ENCODE measurements at places on chromosomes 2 and 18. TPM values are rescaled to one million over a fixed set of nuclear protein-coding genes. Genes with fewer than 3 reads are reported as not detected.

Gene NT5C1B
- not detected for polyA plus RNA-seq

Gene AGAP1
- 8.0 TPM for polyA plus RNA-seq

Gene SNED1
- polyA plus RNA-seq: 0.03 TPM

Gene NTSR2
- not detected for polyA plus RNA-seq

Gene TSPYL6
- polyA plus RNA-seq: 6.2 TPM

Gene MATN3
- polyA plus RNA-seq: not detected

DNA sequence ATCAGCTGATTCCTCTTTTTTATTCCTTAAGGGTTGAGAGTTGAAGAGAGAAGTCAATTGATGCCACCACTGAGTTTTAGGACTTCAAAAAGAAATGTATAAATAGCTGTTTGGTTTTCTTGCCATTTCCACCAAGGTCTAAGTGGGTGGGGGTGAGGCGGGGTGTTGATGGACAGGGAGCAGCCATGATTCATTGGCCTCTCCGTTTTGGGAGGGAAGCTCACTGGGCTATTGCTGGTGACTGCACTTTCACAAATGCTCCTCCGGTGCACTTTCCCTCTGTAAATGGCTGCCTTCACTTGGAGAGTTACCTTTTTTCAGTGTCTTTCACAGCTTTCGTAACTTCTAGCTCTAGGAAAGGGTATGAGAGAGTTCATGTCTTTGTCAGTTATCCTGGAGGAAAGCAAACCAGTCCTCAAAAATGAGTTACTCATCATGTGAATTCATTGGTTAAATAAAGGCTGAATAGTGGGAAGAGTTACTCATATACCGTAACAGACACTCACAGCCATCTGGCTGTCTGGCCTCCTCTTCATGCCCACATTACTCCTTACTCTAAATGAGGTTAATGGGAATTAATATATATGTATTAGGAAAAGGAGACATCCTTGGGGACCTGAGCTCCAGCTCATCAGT is 17.4 kb upstream of the CTAGE1 start:
- no peak for DNase-seq

DNA sequence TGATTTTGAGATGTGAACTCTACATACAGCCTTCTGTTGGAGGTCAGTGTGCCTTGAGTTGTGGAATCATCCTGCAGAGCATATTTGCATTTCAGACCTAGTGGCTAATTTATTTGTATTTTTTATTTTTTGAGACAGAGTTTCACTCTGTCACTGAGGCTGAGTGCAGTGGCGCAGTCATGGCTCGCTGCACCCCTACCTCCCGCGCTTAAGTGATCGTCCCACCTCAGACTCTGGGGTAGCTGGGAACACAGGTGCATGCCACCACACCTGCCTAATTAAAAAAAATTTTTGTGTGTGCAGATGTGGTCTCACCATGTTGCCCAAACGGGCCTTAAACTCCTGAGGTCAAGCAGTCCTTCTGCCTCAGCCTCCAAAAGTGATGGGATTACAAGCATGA is 104.4 kb downstream of the ASXL3 start:
- no peak for DNase-seq

- no peak for DNase-seq
Observed at GRCh38 chr2:44450806-44451205, 89.1 kb downstream of the CAMKMT start.

DNA sequence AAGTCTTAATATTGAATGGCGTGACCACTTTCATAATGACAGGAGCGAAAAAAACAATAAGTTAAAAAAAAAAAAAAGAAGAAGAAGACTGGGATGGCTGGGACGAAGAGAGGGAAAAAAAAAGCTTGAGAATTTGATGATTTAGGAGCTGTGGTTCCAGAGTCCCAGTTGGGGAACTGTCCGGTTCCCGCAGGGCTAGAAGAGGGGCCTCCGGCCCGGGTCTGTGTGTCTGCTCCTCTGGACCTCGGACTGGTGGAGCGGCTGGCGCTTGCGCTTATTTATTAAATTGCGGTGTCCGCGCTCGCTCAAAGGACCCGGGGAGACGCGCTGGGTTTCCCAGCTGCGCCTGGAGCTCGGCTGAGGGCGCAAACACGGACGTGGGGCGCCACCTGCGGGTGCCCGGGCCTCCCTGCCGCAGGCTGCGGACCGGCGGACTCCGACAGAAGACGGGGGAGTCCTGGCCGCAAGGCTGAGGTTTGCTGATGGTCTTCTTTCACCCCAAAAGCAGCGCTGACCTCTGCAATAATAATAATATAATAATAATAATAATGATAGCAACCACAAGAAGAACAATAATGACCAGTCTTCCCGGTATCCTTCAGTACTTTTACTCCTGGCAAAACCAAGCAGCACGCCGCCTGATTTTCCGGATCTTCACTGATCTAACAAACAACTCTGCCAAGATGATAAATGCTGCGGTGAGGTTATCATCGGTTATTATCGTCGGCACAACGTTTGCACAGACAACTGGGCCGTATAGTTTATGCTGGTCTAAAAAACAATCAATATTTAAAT is at the start of gene CBLN2:
CBLN2 (minus strand) TSS at position 251 of the 795 bp plus-strand sequence. CDS start 2,182 bp downstream, outside the sequence.
- peak; percentile 31 for DNase-seq

DNA sequence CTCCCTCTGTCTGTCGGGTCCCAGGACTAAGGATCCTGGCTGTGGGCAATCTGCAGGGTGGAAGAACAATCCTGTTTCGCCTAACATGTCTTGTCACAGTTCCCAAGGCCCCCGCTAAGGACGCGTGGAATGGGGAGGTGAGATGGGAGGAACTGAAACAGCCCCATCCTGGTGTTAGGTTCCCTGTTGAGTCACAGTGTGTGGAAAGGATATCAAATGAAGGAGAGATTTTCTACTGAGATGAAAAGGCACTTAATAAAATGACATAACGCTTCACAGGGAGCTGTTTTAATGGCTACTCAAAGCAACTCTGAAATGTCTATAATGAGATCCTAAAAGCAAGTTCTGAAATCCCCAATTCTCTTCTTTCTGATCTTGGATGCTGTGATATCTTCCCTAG is 52.5 kb downstream of the RAB31 start:
- DNase-seq: no peak

DNA sequence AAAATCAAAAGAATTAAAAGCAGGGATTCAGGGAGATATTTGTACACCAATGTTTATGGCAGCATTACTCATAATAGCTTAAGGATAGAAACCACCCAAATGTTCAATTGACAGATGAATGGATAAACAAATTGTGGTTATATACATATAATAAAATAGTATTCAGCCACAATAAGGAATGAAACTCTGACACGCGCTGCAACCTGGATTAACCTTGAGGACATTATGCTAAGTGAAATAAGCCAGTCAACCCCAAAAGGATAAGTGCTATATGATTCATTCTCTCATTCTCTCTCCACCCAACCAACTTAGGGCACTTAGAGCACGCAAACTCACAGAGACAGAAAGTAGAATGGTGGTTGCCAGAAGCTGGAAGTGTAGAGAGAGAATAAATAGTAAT is 216.8 kb upstream of the SLC14A2 start:
- no peak for DNase-seq

- DNase-seq: no peak
Observed at GRCh38 chr2:54722641-54723040, 821 bp upstream of the EML6 start.

DNA sequence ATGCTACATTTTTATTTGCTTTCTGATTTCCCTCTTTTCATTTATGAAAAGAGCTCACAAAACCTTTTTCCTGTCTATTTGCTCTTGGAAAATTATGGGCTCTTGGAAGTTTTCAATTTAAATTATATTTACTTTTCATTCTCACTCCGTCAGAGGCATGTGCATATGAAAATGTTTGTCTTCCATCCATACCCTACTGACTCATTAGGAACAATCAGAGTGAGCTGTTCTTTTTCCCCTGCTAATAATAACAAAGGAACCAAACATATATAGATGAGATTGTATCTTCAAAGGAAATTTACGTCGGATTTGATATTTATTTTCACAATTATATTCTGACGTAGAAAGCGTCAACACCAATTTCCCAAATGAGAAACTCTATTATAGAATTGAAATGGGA is 1101.2 kb downstream of the TSN start:
- DNase-seq: no peak

- no peak for DNase-seq
Observed at GRCh38 chr2:240869109-240869955, 708 bp downstream of the AGXT start.

DNA sequence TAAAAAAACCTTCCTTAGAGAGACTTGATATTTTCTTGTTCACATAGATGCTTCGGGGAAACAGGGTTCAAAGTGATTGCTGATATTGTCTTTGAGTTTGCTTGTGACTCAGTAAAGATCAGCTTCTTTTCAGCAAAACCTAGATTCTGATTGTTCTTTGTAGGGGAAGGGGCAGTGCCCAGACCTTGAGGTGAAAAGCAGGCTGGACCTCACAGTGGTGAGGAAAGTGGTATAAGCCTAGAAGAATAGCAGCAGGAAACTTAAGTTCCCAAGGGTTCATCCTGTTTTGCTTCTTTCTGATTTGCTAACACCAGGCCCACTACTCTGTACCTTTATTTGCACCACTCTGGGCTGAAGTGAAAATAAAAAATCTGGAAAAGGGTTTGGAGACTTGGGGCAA is 20.9 kb downstream of the UBXN4 start:
- no peak for DNase-seq

DNA sequence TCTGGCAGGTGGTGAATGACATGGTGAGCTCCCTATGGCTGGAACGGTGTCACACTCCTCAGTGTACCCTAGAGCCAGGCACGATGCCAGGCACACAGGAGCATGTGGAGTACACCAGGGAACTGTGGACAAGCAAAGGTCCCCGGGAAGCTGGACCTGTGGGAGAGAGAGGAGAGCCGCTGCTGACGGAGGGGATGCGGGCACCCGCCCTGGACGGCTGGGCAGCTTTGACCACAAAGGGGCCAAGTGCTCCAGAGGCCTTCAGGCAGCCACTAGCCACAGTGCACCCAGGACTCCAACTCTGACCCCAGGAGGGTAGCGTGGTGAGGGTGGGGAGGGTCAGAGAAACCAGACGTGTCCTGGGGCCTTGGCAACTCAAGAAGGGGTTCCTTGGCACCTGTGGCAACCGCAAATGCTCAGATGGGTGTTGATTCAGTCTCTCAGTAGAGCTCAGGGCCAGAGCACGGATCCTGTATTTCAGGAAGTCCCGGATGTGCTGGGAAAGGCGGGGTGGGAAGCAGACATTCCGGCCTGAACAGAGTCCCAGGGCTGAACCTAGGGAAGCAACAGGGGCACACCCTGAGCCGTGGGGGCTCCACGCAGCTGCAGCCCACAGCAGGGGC is 2.3 kb upstream of the MAB21L4 start:
- no peak for DNase-seq

GRCh38 chr2:69012310-69013141 is 453 bp upstream of the ANTXR1 start:
- peak; percentile 67 for DNase-seq

DNA sequence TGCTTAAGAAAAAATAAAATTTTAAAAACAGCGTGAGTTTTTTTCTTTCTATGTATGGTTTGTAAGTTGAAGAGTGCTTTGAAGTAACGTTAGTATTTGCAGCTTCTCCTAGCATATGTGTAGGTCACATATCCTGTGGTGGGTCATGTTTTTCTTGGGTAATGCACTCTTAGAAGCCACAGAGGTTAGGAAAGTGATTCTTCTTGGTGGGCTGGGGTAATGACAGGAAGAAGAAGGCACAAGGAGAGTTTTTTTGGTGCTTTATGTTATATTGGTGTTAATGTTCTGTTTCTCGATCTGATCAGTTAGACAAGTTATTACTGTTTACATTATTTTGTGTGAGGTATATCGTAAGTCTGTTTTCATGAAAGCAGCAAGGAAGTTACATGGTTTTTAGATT is 109.0 kb downstream of the ICA1L start:
- DNase-seq: no peak

GRCh38 chr2:204019572-204020501 is 83.3 kb downstream of the ICOS start:
- no peak for DNase-seq

DNA sequence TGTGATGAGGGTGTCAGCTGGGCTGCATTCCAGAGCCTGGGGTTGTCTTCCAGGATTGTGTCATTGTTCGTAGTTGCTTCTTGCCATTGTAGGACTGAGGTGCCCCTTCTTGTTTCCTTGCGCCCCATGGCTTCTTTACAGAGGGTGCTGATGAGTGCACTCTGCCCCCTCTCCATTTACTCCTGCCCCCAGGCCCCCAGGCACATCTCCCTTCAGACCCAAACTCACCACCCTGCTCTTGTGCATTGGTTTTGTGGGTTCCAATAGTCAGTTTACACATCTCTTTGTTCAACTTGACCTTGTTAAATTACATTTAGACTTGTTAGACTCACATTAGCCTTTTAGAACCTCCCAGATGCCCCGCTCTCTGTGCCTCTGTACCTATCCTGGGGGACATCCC is 33.1 kb downstream of the HJURP start:
- DNase-seq: no peak

DNA sequence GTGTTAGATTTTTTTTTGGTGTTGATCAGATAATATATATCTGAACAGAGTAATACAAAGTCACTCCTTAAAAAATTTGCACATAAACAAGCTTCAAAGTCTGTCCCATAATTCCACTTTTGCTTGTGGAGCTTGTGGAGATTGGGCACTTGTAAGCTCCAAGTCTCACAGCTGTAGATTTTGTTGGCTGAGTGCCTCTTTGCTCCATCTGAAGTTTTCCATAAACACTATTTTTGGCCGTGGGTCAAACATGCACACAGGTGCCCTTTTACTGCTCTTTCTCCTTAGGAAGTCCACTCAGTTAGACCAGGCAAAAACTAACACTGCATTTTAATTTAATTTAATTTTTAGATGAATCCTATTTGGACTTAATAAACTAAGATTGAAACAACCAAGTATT is 3.6 kb upstream of the KCNJ13 start:
- DNase-seq: no peak

- DNase-seq: no peak
Observed at GRCh38 chr18:23868136-23868785, 146.3 kb upstream of the TTC39C start.

DNA sequence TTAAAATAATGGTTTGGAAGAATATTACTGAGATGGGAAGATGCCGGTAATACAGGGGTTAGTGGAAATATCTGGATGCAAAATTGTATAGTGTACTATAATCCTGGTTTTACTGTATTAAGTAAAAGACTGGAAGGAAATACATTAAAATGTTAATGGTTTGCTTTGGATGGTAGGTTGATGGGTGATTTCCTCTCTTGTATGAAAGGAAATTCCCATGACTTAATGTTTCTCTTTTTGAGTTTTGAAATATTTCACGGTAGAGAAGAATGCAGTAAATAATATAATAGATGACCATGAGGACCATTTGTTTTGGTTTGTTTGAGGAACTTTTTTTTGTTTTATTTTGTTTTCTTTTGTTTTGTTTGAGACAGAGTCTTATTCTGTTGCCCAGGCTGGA is 8.2 kb downstream of the SPTBN1 start:
- no peak for DNase-seq

- no peak for DNase-seq
Observed at GRCh38 chr2:240358080-240358479, 77.4 kb upstream of the GPC1 start.

DNA sequence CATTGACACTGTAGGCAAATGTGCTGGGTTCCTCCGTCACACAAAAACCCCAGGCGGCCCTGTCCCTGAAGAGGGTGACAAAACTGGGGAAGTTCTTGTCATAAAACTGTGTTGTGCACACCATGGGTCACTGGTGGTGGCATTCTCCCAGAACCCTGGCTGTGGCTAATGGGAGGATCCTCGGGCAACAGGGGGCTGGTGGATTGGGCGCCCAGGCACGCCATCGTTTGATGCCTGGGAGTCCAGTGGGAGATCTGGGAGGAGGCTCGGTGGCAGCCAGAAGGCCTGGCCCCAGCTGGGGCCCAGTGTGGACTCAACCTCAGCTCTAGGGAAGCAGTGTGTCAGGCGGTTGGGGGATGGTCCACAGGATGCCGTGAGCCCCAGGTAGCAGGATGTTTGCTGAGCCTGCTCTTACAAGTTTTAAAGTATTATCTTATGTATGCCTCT is 140.7 kb downstream of the ACOXL start:
- no peak for DNase-seq

- DNase-seq: no peak
Observed at GRCh38 chr2:161004379-161004778, 155.8 kb upstream of the TANK start.
